ENCODE measurements at places on chromosomes 5 and 9. TPM values are rescaled to one million over a fixed set of nuclear protein-coding genes. Genes with fewer than 3 reads are reported as not detected.

CDX1 gene
- total RNA-seq, result not detected

TXNDC8 gene
- not detected for total RNA-seq

GRXCR2 gene
- total RNA-seq, result not detected

ACO1 gene
- total RNA-seq, result 24.5 TPM

OSMR gene
- 4.2 TPM for total RNA-seq

EFNA5 gene
- 8.4 TPM for total RNA-seq

HTR1A gene
- not detected for total RNA-seq

TNFSF8 gene
- 1.0 TPM for total RNA-seq

F2RL1 gene
- 0.52 TPM for total RNA-seq

PCDHGB3 gene
- total RNA-seq, result 3.1 TPM

FRMPD1 gene
- 6.3 TPM for total RNA-seq

NIPSNAP3A gene
- 45.4 TPM for total RNA-seq

KCNIP1 gene
- total RNA-seq, result 4.2 TPM

FIBCD1 gene
- not detected for total RNA-seq

LECT2 gene
- not detected for total RNA-seq

CCDC183 gene
- total RNA-seq, result 1.0 TPM

TIMD4 gene
- total RNA-seq, result 3.1 TPM

IARS1 gene
- 125 TPM for total RNA-seq

GARIN3 gene
- total RNA-seq, result not detected

DAB2IP gene
- total RNA-seq, result 12.5 TPM

CKS2 gene
- total RNA-seq, result 25.6 TPM

LCN1 gene
- total RNA-seq, result not detected

OXCT1 gene
- total RNA-seq, result 12.5 TPM

LCN15 gene
- total RNA-seq, result not detected

HMCN2 gene
- 12.5 TPM for total RNA-seq

CHSY3 gene
- 12.5 TPM for total RNA-seq

DRD1 gene
- not detected for total RNA-seq

CYLC2 gene
- total RNA-seq, result not detected

SHB gene
- 3.1 TPM for total RNA-seq

SPINK13 gene
- not detected for total RNA-seq

C9orf43 gene
- 0.52 TPM for total RNA-seq

All from skeletal muscle tissue (tissue), 5 donors.